ENCODE measurements at places on chromosomes 5 and 9.

DNA sequence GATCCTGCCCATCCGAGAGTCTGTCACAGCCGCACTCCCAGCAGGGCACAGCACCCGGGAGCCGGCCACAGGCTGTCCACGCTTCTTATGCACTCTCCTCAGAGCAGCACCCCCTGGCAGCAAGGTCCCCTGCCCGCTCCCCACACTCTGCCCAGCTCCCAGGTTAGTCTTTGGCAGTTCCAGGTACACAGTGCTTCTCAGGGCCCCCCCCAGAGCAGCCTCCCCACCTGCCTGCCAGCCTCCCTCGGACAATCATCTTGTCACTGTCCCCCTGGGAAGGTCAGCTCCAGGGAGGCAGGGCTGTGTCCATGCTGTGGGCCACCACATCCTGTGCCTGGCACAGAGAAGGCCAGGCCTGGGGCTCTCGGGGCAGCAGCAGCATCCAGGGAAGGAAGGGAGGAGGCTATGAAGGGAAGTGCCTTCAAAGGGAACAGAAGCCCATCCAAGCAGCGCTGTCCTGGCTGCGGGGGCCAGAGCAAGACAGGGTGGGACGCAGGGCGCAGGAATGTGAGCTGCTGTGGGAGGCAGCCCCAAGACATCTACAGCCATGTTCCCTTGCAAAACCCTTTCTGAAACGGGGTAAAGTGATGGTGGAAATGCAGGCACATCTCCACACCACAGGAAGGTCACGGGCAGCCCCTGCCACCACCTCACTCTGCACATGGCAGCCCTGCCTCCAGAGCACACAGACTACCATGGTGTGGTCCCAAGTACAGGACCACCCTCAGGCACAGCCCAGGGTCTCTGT lies 68.6 kb upstream of the ADAMTS2 start:
- DNase-seq = no peak

DNA sequence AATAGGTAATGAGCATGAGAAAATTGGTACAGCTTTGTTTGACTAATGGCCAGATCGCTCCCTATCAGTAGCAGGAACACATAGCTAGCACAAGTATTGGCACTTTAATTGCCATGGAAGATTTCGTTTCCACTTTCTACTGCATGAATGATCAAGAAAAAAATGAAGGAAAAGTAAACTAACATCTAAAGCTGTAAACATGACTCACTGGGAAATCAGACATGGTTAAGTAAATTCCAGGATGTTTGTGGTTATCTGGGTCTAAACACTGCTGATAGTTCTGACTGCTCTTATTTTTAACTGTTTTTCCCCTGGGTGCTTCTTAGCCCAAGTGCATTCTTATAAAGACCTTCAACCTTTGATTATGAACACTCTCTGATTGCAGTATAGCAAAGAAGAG lies 388.9 kb downstream of the NR2F1-AS1 start:
- DNase-seq = no peak

DNA sequence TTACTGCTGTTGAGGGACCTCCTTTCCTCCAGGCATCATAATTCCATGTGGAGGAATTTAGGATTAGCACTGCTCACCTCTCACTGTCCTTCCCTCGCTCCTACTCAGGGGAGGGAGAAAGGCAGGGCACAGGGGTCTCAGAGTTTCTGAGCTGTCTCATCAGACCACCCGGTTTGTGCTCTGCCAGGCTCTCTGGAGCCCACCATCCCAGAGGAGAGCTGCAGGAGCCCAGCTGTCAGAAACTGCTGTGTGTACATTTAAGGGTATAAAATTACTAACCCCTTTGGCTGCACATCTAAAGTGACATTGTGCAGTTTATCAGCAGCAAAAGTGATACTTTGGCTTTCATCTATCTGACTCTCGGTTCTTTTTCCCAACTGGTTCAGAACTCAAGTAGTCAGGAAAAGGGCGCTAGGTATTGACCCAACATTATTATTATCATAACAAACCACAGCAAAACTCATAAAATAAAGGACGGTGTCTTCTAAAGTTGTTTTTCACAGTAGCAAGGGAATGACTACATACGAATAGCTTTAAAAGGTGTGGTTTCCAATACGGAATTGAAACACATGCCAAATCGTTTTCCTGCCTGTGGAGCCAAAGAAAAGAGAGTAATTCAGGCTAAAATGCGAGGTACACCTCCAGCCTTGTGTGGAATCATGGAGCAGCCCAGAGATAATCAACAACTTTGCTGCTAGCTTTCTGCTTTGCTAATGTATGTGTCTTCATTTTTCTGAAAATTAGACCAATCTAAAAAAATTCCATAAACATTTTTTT lies 348.1 kb downstream of the TMEM167A start:
- no peak for DNase-seq

DNA sequence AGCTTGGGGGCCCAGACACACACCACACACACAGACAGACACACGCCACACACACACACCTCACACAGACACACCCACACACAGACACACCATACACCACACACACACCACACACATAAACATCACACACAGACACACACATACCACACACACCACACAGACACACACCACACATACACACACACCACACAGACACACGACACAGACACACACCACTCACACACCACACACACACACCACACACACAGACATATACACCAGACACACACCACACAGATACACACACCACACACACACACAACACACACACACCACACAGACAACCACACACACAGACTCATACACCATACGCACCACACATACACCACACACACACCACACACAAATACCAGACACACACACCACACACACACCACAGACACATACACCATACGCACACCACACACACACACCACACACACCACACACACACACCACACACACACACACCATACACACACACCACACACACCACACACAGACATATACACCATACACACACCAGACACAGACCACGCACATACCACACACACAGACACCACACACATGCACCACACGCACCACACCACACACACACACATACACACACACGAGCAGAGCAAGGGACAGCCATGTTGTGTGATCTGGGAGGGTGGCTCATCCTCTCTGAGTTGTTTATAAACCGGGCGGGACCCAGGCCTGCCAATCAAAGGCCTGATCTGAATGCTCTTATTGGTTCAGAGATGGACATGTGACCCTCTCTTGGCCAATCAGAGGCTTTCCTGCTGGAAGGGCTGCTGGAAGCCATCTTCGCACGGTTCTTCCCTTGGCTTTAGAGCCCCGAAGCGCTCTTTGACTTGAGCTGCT lies 148.3 kb downstream of the GAPVD1 start:
- peak; percentile 9 for DNase-seq

- DNase-seq = no peak
Measured at GRCh38 chr9:32863291-32863690, 80.0 kb downstream of the TMEM215 start.

DNA sequence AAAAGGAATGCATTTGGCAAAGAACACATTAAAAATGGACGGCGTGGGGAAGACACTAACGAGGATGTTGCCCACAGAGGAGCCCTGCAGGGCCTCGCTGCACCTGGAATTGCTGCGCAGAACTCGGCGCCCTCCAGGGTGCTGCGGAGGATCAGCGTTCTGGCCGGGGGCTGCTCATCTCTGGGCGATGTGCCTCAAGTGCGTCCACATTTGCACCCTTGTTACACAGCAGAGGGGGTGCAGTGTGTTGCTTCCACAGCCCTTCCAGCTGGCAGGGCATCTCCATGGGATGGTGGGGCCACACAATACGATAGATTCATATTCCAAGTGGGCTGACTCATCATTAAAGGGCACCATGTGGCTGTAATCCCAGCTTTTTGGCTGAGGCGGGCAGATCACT lies 63.1 kb downstream of the AK8 start:
- DNase-seq = no peak

DNA sequence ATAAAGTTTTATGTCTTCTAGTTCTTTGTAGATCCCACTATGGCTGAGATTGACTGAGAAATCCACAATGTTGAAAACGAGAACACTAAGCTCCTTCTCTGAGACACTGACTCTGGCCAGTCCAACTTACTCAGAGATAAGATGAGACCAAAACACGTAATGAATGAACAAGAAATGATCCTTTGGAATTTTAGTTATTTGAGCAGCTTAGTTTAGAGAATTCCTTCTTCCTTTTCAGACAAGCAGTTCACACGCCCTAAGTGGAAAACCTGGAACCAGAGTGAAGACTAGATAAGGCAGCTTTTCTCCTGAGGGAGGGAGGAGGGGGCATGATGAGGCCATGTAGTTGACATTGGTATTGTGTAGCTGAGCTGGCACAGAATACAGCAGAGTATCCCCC lies 139.6 kb downstream of the GABRB2 start:
- DNase-seq = no peak

GRCh38 chr5:68225188-68225910 lies 9.8 kb downstream of the PIK3R1 start:
- DNase-seq = peak; percentile 75

DNA sequence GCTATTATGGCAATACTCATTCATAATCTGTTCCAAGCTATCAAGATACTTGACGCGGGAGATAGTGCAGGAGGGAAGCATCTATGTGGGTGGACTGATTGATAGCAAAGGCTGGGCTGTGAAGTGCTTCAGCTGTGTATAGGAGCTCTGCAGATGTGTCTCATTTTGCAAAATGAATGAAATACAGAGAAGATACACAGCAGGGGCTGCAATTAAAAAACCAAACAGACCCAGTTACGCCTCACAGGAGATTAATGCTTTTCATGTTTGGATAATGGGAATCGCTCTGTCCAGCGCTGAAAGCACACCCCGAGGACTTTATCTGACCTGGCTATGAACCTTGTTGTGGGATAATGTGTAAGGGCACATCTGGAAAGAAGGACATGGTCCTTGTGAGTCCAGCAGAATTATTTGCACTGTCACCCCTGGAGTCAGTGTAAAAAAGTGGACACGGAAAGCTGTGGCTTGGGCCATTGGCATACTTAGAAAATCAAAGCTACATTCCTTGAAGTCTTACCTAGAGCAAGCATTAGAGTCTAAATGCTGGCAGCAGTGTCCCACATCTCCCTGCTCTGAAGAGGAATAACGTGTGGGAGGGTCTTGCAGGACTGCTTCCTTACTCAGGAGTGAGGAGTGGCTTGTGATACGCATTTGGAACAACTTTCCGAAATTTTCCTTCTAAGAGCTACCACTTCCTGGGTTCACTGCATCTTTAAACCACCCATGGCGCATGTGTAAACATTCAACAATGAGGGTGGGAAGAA lies 2.6 kb downstream of the SH3RF2 start:
- DNase-seq = no peak

DNA sequence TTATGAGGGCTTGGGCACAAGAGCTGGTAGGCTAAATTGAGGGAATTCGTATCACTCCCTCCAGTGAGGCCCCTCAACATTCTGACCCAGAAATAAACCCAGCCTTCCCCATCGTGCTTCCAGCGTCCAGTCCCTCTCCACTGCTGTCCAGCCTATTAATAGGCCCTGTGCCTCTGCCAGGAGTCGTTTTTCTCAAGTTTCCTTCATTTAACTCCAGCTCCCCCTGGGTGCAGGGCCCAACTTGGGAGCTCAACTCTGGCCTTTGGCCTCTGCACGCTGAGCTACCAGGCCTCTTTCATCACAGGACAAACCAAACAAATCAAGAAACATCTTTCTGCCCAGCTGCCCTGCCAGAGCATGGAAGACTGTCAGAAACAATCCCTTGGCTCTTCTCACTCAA lies 10.0 kb downstream of the HBEGF start:
- no peak for DNase-seq

DNA sequence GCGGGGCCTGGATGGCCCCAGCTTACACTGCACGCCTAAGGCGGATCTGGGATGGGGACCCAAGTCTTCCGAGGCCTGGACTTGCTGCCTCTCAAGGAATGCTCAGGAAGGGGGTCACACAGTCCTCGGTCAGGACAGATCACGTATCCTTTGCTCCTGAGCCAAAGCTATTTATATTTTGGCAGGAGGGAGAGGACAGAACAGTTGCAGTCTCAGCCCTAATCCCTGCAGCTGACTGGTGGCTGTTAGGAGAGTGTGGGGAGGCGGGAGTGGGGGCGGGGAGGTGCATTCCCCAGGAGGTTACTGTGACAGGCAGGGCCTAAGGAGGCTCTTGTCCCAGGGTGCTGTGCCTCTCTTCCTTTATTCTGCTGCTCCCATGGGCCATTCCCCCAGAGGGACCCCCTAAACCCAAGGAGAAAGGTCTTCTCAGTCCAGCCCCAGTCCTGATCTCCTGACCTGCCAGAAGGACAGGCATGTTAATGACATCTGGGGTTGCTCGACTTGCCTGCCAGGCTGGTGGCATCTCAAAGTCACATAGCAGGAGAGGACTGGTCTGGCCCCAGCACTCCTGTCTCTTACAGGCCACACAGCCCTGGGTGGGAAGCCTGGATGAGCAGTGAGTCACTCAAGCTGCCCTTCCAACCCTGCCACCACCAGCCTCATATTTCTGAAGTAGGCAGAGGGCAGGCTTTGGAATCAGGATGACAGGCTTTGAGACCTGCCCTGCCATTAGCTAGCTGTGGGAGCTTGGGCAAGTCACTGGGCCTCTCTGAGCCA lies 51.9 kb downstream of the COL27A1 start:
- no peak for DNase-seq

DNA sequence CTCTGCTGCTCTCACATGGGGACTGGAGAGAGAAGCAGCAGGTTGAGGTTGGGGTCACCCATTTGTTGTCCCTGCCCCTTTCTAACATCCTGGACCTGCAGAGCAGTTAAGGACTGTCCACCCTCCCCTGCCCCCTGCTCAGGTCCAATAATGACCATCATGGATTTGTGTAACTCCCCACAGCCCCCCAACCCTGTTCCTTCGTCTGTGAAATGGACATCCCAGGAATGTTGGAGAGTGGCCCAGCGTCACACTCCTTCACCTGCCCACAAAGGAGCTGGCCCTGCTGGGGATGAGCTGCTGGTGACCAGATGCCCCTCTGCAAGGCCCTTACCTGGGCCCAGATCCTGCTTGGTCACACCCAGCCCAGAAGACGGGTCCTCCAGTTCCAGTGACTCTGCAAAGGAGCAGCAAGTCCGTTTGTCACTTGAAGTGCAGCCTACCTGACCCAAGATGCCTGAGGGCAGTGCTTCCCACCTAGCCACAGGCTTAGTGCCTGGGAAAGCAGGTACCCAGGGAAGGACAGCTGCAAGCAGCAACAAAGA lies 10.4 kb downstream of the CD74 start:
- DNase-seq = no peak
